ENCODE measurements at places on chromosomes 2 and 18. TPM values are rescaled to one million over a fixed set of nuclear protein-coding genes. Genes with fewer than 3 reads are reported as not detected.

DNA sequence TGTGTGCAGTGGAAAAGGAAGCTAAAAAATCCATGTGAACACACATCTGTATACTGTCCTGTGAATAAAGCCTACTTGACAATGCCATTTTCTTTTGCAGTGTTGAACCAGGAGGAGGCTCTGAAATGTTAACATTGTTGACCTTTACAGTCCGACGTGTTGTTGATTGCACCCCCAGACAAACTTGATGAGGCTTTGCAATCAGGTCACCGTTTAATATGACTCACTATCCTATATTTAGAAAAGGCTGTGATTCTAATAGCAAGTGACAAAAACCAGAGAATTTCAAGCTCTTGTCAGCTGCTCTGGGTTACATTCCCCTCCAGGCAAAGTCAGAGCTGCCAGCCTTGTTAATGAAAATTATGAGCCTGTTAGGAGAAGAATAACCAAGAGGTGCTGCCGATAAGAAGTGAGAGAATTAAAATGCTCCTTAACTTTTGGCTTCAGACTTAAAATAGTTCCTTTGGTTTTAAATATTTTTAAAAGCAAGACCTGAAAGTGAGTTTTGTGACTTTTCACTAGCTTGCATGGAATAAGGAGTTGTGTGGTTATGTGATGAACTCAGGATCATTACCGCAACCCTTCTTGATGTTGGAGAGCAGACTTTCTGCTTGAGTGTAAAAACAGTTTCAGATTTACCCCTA lies 162.1 kb downstream of the QPCT start:
- DNase-seq, result no peak

Gene ATP6V1C2
- not detected for total RNA-seq

Gene RNF152
- 30.5 TPM for total RNA-seq

Gene CRYGB
- total RNA-seq, result not detected

Gene ASPRV1
- 1.8 TPM for total RNA-seq

- no peak for DNase-seq
Measured at GRCh38 chr18:79526468-79527460, 131.0 kb downstream of the NFATC1 start.

DNA sequence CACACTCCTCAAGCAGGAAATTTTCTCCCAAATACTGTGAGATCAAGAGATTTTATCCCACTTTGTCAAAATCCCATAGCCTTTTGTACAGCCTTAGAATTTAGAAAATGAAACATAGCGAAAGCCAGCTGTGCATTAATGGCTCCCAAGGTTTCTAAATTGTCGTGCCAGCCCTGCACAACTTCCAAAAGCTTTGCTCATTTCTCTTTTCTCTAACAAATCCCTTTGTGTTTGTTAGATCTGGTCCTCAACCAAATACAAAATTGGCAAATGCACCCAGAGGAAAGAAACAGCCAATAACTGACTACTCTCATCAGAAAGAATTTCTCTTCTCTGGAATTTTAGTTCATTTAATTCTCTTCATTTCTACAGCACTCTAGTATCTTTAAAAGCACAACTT lies 361.1 kb downstream of the INSIG2 start:
- DNase-seq, result no peak

- DNase-seq, result no peak
Measured at GRCh38 chr2:164495491-164496223, 125.6 kb downstream of the GRB14 start.

DNA sequence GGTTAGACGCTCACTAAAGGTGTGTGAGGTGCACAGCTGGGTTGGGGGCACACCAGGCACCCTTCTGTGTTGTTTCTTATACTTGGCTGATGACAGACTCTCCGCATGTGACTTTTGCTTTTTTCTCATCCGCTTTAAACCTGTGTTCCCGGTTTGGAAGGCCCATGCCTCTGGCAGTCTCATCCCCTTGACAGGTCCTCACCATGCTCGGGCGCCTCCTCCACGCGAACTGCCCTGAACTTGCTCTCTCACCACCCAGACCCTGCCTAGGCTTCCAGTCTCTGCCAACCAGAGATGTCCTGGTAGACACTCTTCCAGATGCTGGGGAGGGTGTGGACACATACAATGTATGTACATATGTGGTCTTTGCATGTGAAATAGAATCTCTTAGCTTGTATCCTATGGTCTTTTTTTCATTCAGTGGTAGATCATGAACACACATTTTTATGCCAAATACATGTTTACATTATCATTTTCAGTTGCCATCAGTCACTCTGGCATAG lies 79.8 kb downstream of the LIMS1 start:
- no peak for DNase-seq

All from thoracic aorta (tissue), 2 donors.